ENCODE measurements at places on chromosomes 11 and 22.

GRCh38 chr22:38433871-38434270 is 21.1 kb downstream of the KCNJ4 start:
- no peak for DNase-seq

DNA sequence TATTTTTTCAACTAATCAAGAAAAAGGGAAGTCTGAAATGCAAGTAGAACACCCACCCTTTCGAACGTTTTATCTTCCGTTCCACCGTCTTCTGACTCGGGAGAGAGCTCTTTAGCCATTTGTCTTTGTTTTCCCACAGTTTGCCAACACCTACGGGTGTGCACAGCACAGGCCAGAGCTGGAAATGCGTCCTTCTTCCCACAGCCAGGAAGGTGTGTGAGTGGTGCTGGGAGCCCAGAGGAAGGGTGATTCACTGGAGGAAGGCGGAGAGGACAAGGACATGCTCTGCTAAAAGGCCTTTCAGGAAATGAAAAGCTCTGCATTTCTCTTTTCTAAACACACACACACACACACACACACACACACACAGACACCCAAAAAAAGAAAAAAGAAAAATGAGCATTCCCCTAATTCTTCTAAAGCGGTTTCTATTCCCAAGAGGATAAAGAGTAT is 18.5 kb downstream of the ENDOD1 start:
- no peak for DNase-seq

GRCh38 chr22:17137861-17138425 is 16.8 kb upstream of the TMEM121B start:
- no peak for DNase-seq

GRCh38 chr11:60942970-60943565 is 8.9 kb downstream of the SLC15A3 start:
- no peak for DNase-seq

GRCh38 chr11:130370845-130371590 is 56.3 kb upstream of the ZBTB44 start:
- DNase-seq = no peak

GRCh38 chr11:13603661-13604060 is 64.8 kb upstream of the FAR1 start:
- DNase-seq = no peak

- DNase-seq = no peak
These were observed 882 bp upstream of the GLYATL2 start for GRCh38 chr11:58845386-58845785.

GRCh38 chr11:18768472-18768901 is 23.1 kb downstream of the PTPN5 start:
- DNase-seq = no peak

GRCh38 chr11:35166369-35167360 is 27.7 kb downstream of the CD44 start:
- peak; percentile 65 for DNase-seq

- DNase-seq = no peak
These were observed 27.3 kb downstream of the BDNF start for GRCh38 chr11:27672836-27673464.
